Astrocyte (in vitro differentiated cells and primary cell): ENCODE measurements at places on chromosomes 5 and 9. TPM values are rescaled to one million over a fixed set of nuclear protein-coding genes. Genes with fewer than 3 reads are reported as not detected.

DNA sequence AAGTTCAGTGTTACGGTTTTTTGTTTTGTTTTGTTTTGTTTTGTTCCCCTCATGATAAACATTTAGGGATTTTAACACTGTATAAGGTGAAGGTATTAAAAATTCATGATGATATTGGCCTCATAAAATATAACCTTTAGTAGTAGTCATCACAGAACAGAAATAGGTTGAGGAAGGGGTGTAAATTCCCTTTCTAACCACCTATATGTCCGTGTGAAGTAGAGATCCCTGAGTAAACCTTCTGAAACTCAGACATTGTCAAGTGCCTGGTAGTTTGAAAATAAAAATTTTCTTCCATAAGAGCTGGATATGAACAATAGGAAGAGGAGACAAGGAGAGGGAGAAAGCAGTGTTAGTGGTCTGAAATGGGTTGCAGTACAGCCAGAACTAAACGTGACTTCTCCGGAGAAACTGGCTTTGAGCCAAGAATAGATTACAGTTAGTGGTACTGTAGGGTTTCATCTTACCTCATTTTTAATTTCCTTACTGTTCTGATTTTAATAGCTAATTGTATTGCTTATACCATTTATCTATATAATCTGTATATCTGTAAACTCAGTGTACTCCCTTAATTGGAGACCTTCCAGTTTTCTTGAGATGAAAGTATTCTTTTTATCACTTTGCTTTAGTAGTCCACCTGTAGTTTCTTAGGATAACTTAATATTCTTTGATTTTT is 18.3 kb downstream of the UGCG start:
- DNase-seq = no peak

The GPR107 gene
- 58.7 and 62.3 TPM in 2 replicates for total RNA-seq

GRCh38 chr5:171725205-171725601 is 60.4 kb upstream of the SMIM23 start:
- peak; percentile 22 for DNase-seq

The IQGAP2 gene
- total RNA-seq = 1.9 and 2.9 TPM in 2 replicates

GRCh38 chr5:89308606-89309040 is 425.6 kb upstream of the MEF2C start:
- DNase-seq = no peak

DNA sequence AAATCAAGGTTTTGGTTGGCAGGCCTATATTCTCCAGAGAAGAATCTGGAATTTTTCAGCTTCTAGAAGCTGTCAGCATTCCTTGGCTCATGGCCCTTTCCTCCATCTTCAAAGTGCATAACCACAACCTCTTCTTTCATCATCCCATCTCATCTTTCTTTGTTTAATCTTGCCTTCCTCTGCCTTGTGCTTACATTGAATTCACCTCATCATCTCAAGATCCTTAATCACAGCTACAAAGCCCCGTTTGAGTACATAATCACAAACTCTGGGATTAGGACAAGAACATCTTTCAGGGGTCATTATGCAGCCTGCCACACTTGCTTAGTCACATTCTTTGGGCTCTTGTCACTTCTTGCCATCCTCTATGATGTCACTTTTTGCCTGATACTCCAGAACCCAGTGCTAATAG is 130.3 kb downstream of the FOXD1 start:
- peak; percentile 81 for DNase-seq

The GADD45G gene
- total RNA-seq = 3.5 and 5.2 TPM in 2 replicates

DNA sequence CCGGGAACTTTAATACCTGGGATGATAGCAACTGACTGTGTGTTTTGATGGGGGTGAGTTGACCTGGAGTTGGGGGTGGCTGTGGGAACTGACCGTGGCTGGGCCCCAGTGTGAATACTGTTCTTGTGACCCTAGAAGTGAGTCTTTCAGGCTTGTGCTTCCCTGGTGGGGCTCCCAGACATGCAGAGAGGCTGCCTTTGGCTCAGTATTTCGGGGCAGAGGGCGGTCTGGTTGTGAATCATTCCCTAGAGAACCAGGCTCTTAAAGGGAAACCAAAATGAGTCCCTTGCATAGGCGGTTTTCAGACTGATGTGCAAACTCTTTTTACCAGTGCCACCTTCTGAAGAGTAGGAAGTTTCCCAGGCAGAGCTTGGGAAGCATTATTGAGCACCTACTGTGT is 132.1 kb downstream of the MACROH2A1 start:
- DNase-seq = peak; percentile 39

- peak; percentile 33 for DNase-seq
Observed at GRCh38 chr5:121974261-121974660, 12.5 kb downstream of the SRFBP1 start.

GRCh38 chr5:137374110-137374714 is 124.9 kb downstream of the SPOCK1 start:
- DNase-seq = no peak

GRCh38 chr5:55821731-55822512 is 29.2 kb upstream of the IL31RA start:
- DNase-seq = peak; percentile 10

The SAXO1 gene
- 0.10 TPM in 1 of 2 replicates, not detected in the other for total RNA-seq

The CD274 gene
- 20.5 and 21.4 TPM in 2 replicates for total RNA-seq

The GABRB2 gene
- total RNA-seq = 0.14 and 0.20 TPM in 2 replicates

The MGAT1 gene
- 116 and 120 TPM in 2 replicates for total RNA-seq

DNA sequence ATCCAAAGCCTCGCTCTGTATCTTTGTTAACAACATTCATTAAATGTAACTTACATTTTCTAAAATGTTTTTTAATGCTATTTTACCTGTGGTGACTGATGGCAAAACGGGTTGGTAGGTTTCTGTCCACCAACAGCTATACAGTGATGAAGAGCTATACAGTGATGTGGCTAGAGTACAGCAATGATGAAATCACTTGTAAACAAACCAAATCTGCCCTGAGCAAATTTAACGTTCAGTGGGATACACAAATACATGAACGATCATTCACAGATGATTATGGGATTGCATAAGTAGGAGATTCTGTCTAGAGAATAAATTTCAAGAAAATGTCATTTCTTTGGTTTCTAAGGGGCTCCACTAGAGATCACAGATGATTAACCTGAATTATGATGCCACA is 132.7 kb downstream of the MPDZ start:
- no peak for DNase-seq

- DNase-seq = peak; percentile 26
Observed at GRCh38 chr9:81848472-81848871, 79.8 kb upstream of the SPATA31D4 start.

DNA sequence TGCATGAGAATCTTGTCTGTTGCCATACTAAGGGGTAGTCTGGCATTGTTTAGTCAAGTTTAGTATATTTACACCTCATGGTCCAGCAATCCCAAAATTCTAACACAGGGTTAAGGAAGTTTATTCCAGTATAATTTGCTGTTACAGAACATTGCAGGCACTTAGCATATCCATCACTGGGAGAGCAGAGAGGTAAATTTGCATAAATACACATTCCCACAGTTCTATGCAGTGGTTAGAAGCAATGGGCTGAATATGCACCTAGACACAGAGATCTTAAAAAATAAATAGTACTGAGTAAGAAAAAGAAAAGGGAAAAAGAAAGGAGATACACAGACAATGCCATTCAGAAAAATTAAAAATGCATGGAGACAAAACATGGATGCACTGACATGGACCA is 692.3 kb upstream of the MEF2C start:
- DNase-seq = no peak

GRCh38 chr5:152177626-152178349 is 227.3 kb downstream of the NMUR2 start:
- no peak for DNase-seq

DNA sequence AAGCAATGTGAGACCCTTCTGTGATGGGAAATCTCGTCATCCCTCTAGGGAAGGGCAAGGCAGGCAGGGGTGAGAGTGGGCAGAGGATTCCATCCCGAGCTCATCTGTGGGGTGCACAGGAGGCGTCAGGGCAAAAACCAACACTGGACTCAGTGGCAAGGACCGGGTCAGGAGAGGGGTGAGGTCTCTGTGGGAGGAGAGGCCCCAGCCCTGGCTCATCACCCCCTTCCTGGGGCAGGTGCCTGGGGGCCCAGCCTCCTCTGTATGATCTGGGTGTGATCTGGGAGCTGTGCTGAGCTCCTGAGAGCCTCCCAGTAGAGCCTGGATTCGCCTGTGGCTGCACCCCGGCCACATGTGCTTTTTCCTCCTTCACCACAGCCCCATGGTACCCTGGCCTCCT is 597 bp downstream of the SPATA31E1 start:
- no peak for DNase-seq

GRCh38 chr5:115297031-115297430 is 577 bp upstream of the CCDC112 start:
- peak; percentile 49 for DNase-seq

The FPGS gene
- 44.6 and 49.4 TPM in 2 replicates for total RNA-seq

DNA sequence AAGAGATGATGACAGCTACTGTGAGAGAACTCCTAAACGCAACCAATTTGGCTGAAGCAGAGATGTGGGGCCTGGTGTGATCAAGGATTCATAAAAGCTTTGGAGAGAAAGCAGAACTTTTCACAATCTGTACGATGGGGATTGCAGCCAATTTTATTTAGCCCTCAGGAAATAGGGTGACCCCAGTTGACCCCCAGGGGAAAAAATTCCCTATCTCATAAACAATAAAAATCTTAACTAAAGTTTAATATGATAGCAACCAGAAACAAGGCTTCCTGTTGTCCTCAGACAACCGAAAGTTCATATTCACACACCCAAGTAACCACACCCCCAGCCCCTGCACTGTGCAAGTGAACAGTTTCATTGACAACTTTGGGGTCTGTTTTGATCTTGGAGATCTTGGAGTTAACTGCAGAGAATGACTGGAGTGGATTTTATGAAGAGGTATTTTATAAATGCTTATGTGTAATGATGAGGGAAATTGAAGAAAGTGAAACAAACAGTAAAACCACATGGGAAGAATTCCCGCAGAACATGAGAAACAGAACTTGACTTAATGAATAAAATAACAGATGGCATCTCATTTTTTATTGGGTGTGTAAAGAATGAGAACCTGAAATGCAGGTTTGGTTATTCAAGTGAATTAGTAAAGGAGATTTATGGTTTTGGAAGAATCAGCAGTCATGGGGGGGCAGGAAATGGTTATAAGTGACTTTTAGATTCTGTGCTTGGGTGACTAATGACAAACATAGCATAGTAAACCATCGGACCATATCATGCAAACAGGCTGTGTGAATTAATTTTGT is 94.5 kb downstream of the PDE4D start:
- DNase-seq = peak; percentile 34

The CAMK2A gene
- 1.2 and 1.6 TPM in 2 replicates for total RNA-seq

- DNase-seq = no peak
Observed at GRCh38 chr9:121649476-121650216, 1.8 kb upstream of the DAB2IP start.
